ENCODE measurements at places on chromosomes 11 and 22.

- no peak for DNase-seq
Observed at GRCh38 chr11:45671246-45672171, 6.1 kb upstream of the CHST1 start.

GRCh38 chr22:39448205-39449054 is 8.4 kb upstream of the MGAT3 start:
- no peak for DNase-seq

- no peak for DNase-seq
Observed at GRCh38 chr22:22711532-22711913, 67.1 kb downstream of the GGTLC2 start.

DNA sequence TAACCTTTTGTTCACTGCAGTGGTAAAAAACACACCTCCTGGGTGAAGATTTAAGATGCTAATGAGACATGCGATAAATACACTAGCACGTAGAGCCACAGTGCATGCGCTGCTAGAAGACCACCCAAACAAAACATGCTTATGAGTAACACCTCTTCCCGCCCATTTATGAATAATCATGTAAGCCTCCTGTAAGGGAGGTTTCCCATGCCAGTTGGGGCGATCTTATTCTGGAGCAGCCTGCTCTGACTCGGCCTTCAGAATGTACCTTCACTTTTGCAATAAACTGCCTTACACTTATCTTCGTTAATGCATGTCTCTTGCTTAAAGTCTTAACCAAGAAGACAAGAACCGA is 18.1 kb upstream of the SCARF2 start:
- DNase-seq: no peak

DNA sequence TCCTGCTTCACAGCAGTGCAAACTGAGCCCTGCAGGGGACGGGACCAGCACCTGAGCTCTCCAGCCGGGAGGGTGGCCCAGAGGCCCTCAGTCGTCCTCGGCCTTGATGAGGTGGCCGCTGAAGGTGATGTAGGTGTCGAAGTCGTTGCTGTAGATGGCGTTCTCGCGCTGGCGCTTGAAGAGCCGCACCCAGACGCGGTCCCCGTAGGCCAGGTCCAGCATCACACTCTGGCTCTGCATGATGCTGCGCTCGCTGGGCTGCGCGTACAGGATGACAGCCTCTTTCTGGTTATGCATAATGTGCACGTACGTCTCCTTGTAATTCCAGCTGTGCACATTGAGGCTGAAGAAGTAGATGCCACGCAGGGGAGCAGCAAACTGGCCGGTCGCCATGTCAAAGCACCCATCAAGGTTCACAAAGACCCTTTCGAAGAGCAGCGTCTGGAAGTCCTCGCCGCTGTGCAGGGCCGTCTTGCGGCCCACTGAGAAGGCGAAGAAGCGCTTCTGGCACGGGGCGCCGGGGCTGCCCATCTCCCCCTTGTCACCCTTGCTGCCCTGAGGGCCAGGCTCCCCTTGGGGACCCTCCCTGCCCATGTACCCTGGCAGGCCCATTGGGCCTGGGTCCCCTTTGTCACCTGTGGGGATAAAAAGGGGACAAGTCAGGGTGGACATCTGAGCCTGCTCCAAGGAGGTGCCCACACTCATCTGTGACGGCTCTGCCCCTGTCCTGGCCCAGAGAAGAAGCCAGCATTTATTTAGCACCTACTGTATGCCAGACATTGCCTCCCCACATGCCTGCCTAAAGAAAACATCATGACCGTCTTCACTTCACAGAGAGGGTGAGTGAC is 5.7 kb downstream of the C1QTNF6 start:
- no peak for DNase-seq

- no peak for DNase-seq
Observed at GRCh38 chr11:5275369-5276110, 5.8 kb upstream of the HBE1 start.

DNA sequence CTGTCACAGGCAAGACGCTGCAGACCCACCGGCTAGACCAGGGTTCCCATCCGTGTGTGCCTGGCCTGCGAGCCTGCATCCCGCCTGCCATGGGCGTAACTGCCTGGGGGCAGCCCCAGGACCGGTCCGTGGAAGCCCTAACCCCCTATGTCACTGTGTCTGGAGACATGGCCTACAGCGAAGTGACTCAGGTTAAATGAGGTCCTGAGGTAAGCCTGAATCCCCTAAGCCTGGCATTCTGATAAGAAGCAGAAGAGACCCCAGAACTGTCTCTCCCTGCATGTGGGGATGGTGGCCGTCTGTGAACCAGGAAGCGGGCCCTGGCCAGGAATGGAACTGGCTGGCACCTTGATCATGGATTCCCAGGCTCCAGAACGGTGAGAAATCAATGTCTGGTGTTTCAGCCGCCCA is 570.1 kb downstream of the BRD1 start:
- DNase-seq: no peak

GRCh38 chr11:116821050-116821918 is 1.8 kb downstream of the APOA4 start:
- DNase-seq: no peak

GRCh38 chr11:2092956-2093412 is 46.2 kb downstream of the IGF2 start:
- no peak for DNase-seq

DNA sequence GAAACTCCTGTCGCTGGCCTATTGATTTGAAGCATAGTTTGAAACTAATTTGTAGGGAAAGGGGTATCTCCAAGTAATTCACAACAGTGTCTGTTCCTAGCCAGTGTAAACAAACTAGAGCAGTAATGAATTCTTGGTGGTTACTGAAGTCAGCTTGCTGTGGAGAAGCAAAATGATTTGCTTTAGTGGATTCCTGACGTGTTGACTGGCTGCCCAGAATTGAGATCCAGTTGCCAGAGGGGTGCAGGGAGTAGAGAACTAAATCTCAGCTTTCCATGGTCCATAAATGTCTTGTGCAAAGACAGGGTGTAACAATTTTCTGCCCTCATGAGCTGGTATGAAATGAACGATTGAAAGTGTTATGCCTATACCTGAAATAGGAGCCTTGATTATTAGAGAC is 382.5 kb upstream of the KIRREL3 start:
- DNase-seq: no peak

GRCh38 chr11:95877291-95877690 is 46.6 kb downstream of the MTMR2 start:
- DNase-seq: no peak

DNA sequence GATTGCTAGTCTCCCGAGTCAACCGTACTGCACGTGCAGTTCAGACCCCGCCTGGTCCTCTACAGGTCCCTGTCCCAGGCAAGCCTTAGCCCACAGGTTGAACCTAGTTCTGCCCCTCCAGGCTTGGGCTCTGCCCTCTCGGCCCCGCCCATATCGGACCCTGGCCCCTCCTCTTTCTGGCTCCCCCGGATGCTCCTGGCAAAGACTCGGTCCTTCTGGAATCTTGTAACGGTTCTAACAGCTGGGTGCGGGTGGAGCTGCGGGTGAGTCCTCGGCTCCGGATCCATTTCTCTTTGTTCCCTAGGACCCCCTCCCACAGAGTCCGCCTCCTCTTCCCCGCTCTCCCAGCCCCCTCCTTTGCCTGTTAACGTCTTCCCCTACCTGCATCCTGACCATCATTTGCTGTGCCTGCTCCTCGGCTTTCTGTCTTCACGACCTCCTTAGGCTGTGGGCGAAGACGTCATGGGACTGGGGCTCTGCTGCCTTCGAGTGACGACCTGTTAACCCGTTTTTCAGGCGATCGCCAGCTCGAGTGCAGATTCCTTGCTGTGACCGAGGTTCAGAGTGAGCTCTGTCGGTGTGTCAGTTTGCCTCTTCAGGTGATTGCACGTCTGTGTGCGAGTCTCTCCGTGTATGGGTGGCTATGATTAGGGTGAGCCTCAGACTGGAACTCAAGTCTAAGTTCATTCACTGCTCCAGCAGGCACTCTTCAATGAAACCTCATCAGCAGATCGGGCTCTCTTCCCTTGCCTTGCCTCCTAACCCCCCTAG is at the start of gene DNHD1:
Gene DNHD1 (plus strand): TSS at position 212 of the 771 bp plus-strand sequence. CDS start 936 bp downstream, outside the sequence.
- no peak for DNase-seq

GRCh38 chr11:6476571-6476970 is 2.8 kb upstream of the TRIM3 start:
- no peak for DNase-seq

GRCh38 chr11:19729141-19729540 is 16.5 kb downstream of the NAV2 start:
- no peak for DNase-seq

GRCh38 chr22:46367707-46368191 is 32.2 kb downstream of the TRMU start:
- peak; percentile 41 for DNase-seq

DNA sequence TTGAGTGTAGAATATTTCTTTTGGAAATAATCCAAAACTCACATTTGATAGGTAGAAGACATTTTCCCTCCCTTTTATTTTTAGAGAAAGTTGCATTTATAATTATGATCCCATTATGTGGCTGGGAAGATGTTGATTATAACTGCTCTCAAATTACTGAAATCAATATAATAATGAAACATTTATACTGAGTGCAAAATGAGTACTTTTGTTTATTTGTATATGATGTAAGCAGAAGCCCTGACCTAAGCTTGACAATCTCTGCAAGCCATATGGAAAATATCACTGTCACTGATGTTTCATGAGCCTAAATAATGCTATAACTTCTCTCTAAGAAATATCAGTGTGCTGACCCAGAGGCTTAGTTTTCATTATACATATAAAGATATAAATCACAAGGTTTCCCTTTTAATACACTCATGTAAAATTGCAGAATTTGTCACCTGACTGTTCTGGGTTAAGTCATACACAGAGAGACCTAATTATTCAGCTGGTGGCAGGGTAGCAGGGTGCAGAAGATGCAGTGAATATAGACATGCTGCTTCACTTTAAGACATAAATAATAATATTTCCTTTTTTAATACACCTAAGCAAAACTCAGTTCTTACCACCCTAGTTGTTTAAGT is 99.2 kb downstream of the BBOX1 start:
- DNase-seq: no peak

- no peak for DNase-seq
Observed at GRCh38 chr11:76806608-76807205, 23.6 kb downstream of the TSKU start.

DNA sequence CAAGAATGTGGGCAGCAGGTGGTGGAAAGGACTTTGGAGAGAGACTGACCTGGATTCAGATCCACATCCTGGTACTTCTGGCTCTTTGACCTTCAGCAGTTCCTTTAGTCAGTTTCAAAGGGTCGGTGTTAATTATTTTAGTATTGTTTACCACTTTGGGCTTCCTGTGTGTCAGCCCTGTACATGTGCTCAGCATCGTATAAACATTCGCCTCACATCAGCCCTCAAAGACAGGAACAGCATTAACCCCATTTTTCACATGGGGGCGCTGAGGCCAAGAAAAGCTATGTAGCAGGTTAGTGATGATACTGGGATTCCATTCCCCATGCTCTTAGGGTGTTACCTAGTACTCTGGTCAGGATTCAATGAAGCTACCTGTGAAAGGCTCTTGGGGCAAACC is 72.1 kb upstream of the YWHAH start:
- peak; percentile 3 for DNase-seq

DNA sequence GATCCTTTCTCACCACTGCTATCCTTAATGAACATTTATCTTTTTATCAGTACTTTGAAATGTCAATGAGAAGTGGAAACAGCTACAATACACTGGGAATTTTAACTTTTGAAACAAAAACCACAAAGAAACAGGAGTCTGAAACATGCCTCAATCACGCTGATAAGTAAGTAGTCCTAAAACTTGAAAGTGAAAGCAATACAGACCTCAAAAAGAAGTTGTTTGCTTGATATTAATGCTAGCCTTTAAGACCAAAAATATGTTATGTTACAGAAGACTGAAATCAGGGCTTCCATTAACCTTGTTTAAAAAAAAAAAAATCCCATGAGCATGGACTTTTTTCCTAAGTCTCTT is 21.3 kb downstream of the PHF21A start:
- DNase-seq: no peak

DNA sequence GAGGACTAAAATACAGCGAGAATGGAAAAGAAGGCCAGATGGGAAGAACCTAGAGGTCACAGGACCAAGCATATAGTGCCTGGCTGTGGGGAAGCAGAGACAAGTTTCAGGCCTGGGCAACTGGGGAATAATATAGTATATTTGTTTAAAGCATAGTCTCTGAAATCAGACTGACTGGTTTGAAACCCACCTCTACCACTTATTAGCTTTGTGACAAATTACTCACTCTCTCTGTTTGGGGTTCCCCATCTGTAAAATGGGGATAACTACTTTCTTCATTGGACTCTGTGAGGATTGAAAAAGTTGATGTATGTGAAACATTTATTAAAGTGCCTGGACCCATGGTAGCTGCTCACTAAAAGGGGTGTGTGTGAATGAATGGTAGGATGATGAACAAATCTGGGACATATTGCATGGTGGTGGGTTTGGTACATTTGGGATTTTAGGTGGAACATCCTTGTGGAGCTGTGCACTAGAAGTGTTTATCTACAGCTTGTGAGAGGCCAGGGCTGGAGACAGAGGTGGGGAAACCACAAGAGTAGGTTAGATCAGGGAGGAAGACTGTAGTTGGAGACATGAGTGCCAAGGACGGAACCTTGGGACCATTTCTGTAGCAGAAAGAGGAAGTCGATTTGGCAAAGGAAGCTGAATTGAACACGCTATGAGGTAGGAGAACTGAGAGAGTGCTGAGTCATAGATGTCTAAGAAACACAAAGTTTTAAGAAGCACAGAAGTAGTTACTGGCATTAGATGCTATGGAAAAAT is 52.6 kb downstream of the SWAP70 start:
- DNase-seq: peak; percentile 93

- no peak for DNase-seq
Observed at GRCh38 chr11:68315171-68315920, 3.0 kb downstream of the LRP5 start.

GRCh38 chr11:118521892-118522311 is 5.4 kb upstream of the TTC36 start:
- DNase-seq: no peak

DNA sequence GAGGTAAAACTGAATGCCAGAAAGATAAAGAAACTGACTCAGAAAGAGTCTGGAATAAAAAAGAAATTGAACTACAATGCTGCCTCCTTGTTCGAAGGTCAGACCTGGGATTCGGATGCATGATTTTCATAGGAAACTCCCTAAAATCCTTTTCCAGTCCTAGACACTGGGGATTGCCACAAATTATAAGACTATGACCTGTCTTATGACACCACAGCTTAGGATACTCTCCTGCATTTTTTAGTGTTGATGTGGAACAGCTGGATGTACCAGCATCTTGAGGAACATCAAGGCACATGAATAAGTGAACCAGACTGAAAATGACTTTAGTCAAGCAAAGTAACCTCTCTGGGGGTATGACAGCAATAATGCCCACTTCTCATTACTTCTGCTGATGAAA is 9.0 kb downstream of the KIRREL3 start:
- DNase-seq: no peak

DNA sequence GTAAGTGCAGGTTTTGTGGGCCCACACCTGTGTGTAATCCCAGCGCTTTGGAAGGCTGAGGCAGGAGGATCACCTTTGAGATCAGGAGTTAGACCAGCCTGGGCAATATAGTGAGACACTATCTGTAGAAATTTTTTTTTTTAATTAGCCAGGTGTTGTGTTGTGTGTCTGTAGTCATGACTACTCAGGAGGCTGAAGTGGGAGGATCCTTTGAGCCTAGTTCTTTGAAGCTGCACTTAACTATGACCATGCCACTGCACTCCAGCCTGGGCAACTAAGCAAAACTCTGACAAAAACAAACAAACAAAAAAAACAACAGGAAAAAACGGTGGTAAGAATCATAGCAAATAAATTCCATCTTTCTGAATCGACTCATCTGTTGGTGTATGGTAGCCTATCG is 268.6 kb upstream of the PDGFD start:
- no peak for DNase-seq

Data from AML-193 (cell line).